Sigmoid colon (tissue), 7 donors: ENCODE measurements at places on chromosomes 11 and 22. TPM values are rescaled to one million over a fixed set of nuclear protein-coding genes. Genes with fewer than 3 reads are reported as not detected.

The MOGAT2 gene
- total RNA-seq, result not detected

The PGA5 gene
- not detected for total RNA-seq

The GGTLC3 gene
- total RNA-seq, result not detected

The KRTAP5-5 gene
- total RNA-seq, result not detected

The PRSS23 gene
- total RNA-seq, result 78.5 TPM

The TRIM34 gene
- 10.2 TPM for total RNA-seq

The TPBGL gene
- total RNA-seq, result 0.36 TPM

The NNMT gene
- 333 TPM for total RNA-seq

The OVCH2 gene
- not detected for total RNA-seq

DNA sequence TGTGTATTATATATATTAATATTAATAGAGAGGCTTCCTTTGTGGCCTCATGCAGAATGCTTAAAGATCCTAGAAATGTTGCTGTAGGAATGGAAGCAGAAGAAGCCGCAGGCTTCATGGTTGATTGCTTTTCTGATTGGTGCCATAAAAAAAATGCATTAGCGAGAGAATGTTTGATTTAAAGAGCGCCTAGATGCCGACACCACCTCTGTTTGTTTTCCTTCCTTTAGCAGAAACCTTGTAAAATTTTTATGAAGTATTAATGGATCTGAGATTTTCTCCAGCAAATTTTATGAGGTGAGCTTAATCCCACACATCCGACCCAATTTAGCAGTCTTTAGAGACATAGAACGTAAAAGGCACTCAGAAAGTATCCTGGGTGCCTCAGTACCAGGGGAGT, 587.5 kb downstream of the NTM start:
- H3K4me1 ChIP-seq, result peaks cover 5% of the 10 kb centered on the region
- H3K4me3 ChIP-seq, result no peak overlapping the region
- H3K27me3 ChIP-seq, result no peaks in the 10 kb centered on the region
- no peak for DNase-seq
- no peaks in the 10 kb centered on the region for H3K36me3 ChIP-seq

GRCh38 chr11:6988506-6988905, 31.6 kb downstream of the ZNF214 start:
- H3K27ac ChIP-seq, result no peak overlapping the region
- no peak for DNase-seq
- no peaks in the 10 kb centered on the region for H3K4me1 ChIP-seq
- H3K27me3 ChIP-seq, result no peaks in the 10 kb centered on the region

DNA sequence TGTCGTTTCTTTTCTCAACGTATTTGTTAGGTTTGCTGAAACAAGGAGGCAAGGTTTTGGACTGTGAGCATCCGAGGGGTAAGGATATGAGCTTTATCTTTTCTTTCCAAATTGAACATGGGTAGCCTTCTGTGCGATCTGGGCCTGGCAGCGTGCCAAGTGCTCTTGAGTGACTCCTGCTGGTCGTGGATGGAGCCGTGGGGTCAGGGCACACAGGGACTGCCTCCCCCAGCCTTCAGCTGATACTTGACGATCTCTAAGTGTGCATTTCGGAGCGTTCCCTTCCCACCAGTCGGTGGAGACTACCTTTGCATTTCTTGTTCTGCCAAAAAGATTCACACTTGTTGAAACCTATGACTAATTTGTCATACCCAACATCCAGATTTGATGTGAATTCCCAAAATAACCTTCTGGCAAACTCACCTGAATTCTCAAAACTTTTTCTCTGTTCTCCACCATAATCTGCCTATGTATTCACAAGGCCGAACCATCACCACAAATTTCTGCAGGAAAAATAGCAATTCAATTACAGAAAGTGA, 40.1 kb upstream of the CLMP start:
- peak; percentile 86 for DNase-seq
- H3K4me3 ChIP-seq, result no peak overlapping the region
- no peaks in the 10 kb centered on the region for H3K36me3 ChIP-seq
- no peaks in the 10 kb centered on the region for H3K27me3 ChIP-seq
- H3K27ac ChIP-seq, result peak overlapping the region; percentile 64
- H3K4me1 ChIP-seq, result no peaks in the 10 kb centered on the region

GRCh38 chr11:67030976-67031375, 8.0 kb downstream of the SYT12 start:
- no peaks in the 10 kb centered on the region for H3K27me3 ChIP-seq
- no peak for DNase-seq
- H3K27ac ChIP-seq, result no peak overlapping the region
- no peaks in the 10 kb centered on the region for H3K4me1 ChIP-seq
- H3K36me3 ChIP-seq, result no peaks in the 10 kb centered on the region

DNA sequence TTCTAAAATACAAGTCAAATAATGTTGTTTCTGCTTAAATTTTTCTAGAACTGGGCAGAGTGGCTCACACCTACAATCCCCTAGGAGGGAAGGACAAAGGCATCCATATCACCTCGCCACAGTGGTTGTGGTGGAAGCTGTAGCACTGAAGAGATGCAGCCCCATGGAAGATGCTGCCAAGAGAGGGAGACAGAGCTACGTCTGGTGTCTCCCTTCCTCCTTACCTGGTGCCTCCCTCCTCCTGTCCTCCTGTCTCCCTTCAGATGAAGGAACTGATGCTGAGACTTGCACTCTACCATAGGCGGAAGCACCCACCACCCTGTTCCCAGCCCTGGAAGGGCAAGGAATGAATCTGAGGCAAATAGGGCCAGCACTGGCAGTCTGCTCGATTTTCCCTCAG, 22.3 kb downstream of the MMP27 start:
- no peaks in the 10 kb centered on the region for H3K4me1 ChIP-seq
- no peak overlapping the region for H3K4me3 ChIP-seq
- DNase-seq, result no peak
- no peak overlapping the region for H3K27ac ChIP-seq
- H3K27me3 ChIP-seq, result no peaks in the 10 kb centered on the region

GRCh38 chr11:64152841-64153691, 12.8 kb downstream of the MACROD1 start:
- H3K27ac ChIP-seq, result no peak overlapping the region
- no peaks in the 10 kb centered on the region for H3K36me3 ChIP-seq
- peaks cover 33% of the 10 kb centered on the region for H3K4me1 ChIP-seq
- no peaks in the 10 kb centered on the region for H3K27me3 ChIP-seq

DNA sequence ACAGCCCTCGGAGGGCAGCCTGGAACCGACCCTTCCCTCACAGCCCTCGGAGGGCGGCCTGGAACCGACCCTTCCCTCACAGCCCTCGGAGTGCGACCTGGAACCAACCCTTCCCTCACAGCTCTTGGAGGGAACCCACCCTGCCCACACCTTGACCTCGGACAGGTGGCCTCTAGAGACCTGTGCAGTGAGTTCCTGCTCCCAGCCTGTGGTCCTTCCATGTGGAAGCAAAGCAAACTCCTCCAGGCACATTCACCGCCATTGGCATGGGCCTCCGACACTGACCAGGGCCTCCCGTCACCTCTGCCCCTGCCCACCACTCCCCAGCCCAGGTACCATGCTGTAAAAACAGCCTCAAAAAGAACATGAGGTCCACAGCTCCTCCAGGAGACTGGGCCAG, 272.1 kb downstream of the BRD1 start:
- H3K4me3 ChIP-seq, result no peak overlapping the region
- DNase-seq, result peak; percentile 53
- H3K4me1 ChIP-seq, result no peaks in the 10 kb centered on the region
- H3K27me3 ChIP-seq, result peaks cover 5% of the 10 kb centered on the region

GRCh38 chr11:82711648-82712047, 22.0 kb downstream of the FAM181B start:
- no peak overlapping the region for H3K27ac ChIP-seq
- no peak for DNase-seq
- no peaks in the 10 kb centered on the region for H3K4me1 ChIP-seq
- no peak overlapping the region for H3K4me3 ChIP-seq
- H3K27me3 ChIP-seq, result no peaks in the 10 kb centered on the region
- no peaks in the 10 kb centered on the region for H3K36me3 ChIP-seq

DNA sequence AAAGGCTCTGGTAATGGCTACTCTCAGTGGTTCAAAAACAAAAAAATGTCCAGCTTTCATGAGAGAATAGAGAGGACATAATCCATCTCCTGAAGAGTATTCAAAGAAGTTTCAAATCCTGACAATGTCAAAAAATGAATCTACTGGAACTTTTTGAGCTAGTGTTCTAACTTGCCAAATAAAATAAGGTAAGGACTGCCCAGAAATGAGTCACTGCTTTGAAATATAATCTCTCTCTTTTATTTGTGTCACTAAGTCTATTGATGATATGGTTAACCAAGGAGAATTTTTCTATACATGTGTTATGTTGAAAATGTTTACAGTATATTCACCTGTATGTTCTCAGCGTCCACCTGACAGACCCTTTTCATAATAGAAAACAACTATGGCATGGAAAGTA, 3.4 kb downstream of the GUCY1A2 start:
- peaks cover 19% of the 10 kb centered on the region for H3K4me1 ChIP-seq
- H3K27me3 ChIP-seq, result peaks cover 34% of the 10 kb centered on the region
- no peak overlapping the region for H3K27ac ChIP-seq
- H3K36me3 ChIP-seq, result no peaks in the 10 kb centered on the region
- no peak for DNase-seq

DNA sequence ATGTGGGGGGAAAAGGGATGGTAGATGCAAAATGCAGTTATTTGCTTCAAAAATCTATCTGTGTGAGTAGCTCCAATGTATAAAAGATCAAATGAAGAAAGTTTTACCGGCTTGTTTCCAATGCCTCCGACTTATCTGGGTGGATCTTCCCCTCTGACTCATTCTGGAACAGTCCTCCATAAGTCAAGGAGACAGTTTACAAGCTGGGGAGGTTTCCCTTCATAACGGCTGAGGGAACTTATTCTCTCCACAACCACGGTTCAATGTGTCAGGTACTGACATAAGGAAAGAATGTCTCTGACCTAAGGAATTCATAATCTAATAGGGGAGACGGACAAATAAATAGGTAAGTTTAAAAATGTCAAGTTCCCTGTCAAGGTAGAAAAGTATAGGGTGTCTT, 49.7 kb upstream of the BIRC3 start:
- DNase-seq, result no peak
- peak overlapping the region; percentile 50 for H3K27ac ChIP-seq
- no peaks in the 10 kb centered on the region for H3K27me3 ChIP-seq
- no peaks in the 10 kb centered on the region for H3K4me1 ChIP-seq

- no peak overlapping the region for H3K4me3 ChIP-seq
- no peaks in the 10 kb centered on the region for H3K27me3 ChIP-seq
- peak overlapping the region; percentile 85 for H3K27ac ChIP-seq
- DNase-seq, result no peak
- H3K4me1 ChIP-seq, result peaks cover 56% of the 10 kb centered on the region
Measured at GRCh38 chr22:18068381-18068988, 9.3 kb upstream of the PEX26 start.

DNA sequence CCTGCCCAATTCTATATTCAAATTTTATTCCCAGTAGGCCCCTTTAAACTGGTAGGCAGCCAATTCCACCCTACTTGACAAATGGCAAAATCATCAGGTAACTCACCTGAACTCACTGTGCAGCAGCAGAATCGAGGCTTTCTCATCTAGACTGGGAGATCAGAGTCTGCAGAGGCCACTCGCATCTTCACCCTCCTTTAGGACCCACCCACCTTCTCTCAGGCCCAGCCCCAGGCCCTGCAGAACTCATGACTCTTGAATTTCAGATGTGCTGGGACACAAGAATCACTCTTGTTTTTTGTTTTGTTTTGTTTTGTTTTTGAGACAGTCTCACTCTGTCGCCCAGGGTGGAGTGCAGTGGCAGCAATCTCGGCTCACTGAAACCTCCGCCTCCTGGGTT, 38.8 kb downstream of the MICAL3 start:
- H3K27ac ChIP-seq, result peak overlapping the region; percentile 19
- H3K4me3 ChIP-seq, result no peak overlapping the region
- H3K36me3 ChIP-seq, result no peaks in the 10 kb centered on the region
- peaks cover 73% of the 10 kb centered on the region for H3K4me1 ChIP-seq
- H3K27me3 ChIP-seq, result no peaks in the 10 kb centered on the region

DNA sequence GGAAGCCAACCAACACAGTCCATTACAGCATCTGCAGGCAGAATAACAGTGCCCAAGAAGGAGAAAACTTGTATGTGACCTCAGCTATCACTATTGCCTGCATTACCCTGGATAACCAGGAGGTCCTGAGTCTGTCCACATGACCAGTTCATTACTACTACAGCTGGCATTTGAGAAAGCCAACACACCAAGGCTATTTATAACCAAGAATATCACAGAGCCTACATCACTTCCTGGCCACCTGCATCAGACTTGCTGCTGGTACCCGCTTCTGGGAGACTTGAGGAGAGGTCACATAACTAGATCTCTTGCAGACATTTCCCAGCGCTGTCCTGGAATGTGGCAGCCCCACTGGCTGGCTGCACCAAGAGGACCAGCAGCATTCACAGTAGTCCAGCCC, 11.1 kb upstream of the OR56B4 start:
- no peak overlapping the region for H3K27ac ChIP-seq
- no peaks in the 10 kb centered on the region for H3K36me3 ChIP-seq
- no peak for DNase-seq
- no peaks in the 10 kb centered on the region for H3K4me1 ChIP-seq
- no peak overlapping the region for H3K4me3 ChIP-seq

GRCh38 chr11:116457336-116458007, 315.3 kb downstream of the BUD13 start:
- no peaks in the 10 kb centered on the region for H3K27me3 ChIP-seq
- peak overlapping the region; percentile 69 for H3K27ac ChIP-seq
- DNase-seq, result no peak
- H3K4me1 ChIP-seq, result peaks cover 60% of the 10 kb centered on the region
- no peak overlapping the region for H3K4me3 ChIP-seq
- no peaks in the 10 kb centered on the region for H3K36me3 ChIP-seq

DNA sequence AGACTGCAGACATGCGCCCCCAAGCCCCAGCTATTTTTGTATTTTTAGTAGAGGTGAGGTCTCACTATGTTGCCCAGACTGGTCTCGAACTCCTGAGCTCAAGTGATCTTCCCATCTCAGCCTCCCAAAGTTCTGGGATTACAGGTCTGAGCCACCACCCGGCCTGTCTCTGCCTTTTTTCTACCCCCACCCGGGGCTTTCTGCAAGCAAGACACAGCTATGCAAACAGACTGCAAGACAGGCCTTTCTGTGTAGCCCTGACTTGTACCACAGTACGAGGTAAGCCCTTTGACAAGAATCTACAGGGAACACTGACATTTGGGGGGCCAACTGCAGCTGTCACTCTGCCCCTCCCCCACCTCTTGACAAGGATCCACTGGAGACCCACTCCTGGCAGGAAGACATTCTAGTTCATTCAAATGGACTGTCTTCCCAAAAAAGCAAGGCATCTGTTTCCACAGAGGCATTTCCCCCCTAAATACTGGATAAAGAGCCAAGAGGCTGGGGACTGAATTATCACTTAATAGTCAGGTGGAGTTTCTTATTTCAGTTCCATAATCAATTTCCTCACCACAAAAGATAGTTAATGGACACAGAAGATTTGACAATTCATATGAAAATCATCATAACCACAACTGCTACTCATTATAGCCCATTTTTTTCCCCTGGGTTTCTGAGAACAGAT, 118.2 kb downstream of the ABTB2 start:
- H3K27ac ChIP-seq, result no peak overlapping the region
- H3K27me3 ChIP-seq, result no peaks in the 10 kb centered on the region
- H3K4me3 ChIP-seq, result no peak overlapping the region
- H3K4me1 ChIP-seq, result peaks cover 11% of the 10 kb centered on the region
